ENCODE measurements at places on chromosomes 2 and 18.

- no peak for DNase-seq
Observed at GRCh38 chr2:238466243-238466756, 39.6 kb downstream of the ASB1 start.

GRCh38 chr2:69624131-69624530 lies 19.4 kb downstream of the AAK1 start:
- peak; percentile 56 for DNase-seq

GRCh38 chr2:190468814-190469569 lies 60.8 kb downstream of the MFSD6 start:
- DNase-seq = peak; percentile 98

DNA sequence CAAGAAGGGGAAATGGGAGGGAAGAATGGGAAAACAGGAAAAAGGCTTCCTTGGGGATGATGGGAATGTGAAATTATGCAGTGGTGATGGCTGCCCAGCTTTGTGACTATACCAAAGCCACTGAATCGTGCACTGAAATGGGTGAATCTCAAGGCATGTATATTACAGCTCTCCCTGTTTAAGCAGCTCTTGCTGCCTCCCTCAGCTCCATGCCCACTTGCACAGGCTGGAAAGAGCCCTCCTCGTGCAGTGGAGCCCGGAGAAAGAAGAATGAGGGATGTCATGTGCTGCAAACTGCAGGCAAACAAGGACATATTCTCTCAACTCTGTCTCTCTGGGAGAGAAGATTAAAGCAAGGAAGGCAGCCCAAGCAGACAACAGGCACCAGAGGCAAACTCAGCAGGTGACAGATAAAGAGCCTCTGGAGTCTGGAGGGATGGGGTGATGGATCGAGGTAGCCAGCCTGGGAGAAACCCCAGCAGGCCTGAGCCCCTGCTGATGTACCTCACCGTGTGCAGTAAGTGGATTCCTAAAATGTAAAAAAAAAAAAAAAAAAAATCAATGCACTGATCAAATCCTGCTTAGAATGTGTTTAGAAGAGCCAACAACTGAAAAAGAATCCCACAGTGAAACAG lies 62.4 kb upstream of the SLC66A3 start:
- no peak for DNase-seq

DNA sequence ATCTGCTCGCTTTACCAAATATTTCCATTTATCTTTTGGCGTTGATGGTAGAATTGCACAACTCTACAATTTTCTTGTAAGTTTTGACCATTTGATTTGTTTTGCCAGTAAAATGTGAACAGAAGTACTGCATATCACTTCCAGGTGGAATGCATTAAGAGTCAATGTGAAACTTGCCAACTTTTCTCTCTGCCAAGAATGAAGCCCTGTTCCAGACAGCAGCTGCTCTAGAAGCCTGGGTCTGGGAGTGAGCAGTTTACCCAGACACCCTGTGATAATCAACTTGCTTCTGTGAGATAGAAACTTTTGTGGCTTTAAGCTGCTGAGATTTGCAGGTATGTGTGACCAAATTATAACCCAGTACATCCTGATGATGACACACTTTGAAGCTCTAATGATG lies 115.9 kb upstream of the SYT4 start:
- peak; percentile 6 for DNase-seq

- DNase-seq = peak; percentile 51
Observed at GRCh38 chr2:181250691-181251090, 206.5 kb upstream of the ITGA4 start.

DNA sequence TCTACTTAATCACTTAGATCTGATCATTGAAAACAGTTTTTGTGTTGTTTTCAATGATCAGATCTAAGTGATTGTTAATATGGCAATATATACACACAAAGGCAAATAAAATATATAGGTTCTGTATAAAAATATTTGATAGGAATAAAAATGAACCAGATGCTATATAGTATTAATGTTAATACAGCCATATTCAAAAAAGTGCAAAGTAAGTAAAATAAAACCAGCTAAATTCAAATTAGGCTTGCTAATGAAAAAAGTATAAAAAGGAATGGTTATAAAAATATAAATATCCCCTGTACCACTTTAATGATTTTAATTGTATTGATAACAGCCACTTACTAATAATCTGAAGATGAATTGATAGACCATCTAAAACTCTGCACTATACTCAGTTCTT lies 38.4 kb downstream of the VPS54 start:
- no peak for DNase-seq

DNA sequence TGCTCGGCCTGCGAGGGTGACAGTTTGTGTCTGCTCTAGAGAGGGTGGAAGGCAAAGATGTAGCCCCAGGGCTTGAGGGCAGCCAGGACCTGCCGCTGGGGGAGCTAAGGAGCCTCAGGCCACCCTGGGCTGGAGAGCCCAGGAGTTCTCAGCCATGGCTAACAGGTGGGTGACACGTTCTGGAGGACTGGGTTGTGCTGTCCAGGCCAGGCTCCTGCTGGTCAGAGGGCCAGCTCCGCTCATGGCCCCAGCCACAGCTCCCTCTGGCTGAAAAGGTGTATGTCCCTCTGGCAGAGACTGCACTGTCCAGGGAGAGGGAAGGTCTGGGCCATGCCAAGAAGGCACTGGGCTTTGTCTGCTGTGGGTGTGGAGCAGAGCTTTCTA lies 19.2 kb downstream of the TMEM185B start:
- no peak for DNase-seq

DNA sequence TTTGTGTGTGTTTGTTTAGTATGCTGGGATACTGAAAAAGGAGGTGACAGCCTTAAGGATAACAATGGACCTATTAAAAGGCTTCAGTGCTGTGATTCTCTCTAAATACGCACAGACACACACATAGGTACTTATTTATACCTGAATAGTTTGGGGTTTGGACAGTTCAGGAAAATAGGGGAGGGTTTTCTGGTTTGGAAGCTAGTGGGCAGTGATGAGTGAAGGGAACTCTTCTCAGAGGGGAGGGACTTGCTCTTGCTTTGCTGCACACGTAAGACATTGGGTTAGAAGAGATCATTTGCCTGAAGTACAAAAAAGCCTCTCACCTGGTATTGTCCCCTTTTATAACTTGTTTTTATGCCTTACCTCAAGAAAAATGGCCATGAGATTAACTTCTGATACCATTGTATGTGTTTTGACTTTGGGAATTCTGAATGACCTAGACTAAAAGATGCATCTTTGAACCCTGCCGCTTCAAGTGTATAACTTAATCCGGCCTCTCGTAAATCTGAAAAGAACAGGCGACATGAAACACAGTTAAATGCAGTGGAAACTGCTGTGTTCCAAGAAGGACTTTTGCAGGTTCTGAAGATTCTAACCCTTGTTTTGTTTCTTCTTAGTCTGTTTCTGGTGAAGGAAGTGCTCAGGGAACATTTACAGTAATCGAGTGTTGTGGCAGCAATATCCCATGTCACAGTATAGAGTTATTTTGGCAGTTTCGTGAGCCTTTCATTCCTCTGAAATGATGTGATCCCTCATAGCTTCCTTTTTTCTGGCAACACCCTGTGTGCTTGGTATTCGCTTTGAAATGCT lies 2.5 kb downstream of the CRIM1 start:
- peak; percentile 85 for DNase-seq

GRCh38 chr2:217742841-217743240 lies 260.0 kb downstream of the TNS1 start:
- no peak for DNase-seq

GRCh38 chr2:213231966-213232365 lies 52.3 kb upstream of the SPAG16 start:
- DNase-seq = no peak

DNA sequence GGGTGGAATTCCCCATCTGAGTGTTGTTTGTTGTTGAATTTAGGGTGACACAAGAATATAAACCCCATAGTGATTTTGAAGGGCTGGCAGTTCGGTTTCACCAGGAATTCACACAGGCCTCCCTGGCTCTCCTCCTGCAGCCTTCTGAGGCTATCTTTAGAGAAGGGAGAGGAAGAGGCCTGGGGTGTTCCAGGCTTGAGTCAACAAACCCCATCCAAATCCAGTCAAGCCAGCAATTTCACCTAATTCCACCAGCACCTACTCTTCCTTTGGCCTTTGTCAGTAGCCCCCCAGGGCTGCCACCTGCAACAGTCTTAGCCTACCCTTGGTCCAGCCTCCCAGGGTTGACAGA lies 32.0 kb downstream of the MARCHF4 start:
- no peak for DNase-seq

DNA sequence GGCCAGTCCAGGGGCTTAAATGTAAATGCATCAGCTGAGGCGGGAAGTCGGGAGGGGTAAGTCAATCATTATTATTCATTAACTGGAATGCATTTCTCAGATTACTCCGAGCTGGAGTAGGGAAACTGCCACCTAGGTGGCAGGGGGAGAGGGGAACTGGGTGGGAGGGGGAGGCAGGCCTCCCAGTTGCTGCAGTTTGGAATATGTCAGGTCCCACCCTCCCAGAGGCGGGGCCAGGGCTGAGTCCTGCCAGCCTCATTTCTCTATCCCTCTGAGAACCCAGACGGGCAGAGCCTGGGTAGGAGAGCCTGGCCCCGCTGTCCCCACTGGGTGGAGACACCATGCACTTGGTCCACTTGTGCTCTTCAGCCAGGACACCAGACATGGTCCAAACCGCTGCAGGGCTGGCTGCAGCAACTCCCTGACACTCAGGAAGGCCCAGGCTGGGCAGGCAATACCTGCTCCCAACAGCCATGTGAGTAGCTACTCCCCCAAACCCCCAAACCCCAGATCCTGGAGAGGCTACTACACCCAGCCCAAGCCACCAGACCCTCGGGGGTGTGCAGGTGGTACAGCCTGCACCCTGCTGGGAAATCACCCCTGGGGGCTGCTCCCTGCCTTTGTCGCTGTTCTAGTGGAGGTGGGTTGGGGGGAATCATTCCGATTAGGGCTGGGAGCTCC lies at the start of gene GPBAR1:
TSS of gene GPBAR1 (plus strand) at position 274 of the 681 bp plus-strand sequence. CDS start 1,710 bp downstream, outside the sequence.
- DNase-seq = no peak

DNA sequence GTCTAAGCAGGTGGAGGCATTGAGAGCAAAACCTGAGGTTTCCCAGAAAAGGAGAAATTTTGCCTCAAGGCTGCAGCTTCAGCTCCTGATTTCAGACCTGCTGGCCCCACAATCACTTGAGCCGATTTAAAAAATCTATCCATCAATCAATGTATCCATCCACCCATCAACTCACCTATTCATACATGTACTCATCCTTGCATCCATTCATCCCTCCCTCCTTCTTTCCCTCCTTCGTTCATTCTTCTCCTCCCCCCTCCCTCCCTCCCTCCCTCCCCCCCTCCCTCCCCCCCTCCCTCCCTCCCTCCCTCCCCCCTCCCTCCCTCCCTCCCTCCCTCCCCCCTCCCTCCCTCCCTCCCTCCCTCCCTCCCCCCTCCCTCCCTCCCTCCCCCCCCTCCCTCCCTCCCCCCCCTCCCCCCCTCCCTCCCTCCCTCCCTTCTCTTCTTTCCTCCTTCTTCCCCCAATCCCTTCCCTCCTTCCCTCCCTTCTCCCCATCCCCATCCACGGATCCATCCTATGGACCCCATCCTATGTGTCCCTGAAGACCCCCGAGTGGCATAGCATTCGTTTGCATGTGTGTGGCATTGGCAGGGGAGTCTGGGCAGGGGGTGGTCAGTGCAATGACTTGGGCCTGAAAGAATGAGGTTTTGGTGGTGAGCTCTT lies 6.1 kb upstream of the PXDN start:
- DNase-seq = no peak

DNA sequence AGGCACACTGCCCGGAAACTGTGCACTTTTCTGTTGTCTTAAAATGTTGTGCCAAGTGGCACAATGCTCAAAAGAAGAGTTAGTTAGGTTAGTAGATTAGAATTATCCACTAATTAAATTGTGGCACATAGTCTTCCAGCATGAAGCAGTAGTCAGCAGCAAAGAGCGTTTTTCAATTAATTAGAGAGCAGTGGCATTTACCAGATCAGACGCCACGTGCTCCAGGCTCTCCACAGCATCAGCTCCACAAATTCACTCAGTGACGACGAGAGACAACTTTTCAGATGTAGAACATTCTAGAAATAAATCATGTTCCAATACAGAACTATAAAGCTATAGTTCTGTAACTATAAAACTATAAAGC lies 16.4 kb upstream of the RTTN start:
- no peak for DNase-seq

GRCh38 chr2:191209340-191209739 lies 35.9 kb upstream of the MYO1B start:
- no peak for DNase-seq

DNA sequence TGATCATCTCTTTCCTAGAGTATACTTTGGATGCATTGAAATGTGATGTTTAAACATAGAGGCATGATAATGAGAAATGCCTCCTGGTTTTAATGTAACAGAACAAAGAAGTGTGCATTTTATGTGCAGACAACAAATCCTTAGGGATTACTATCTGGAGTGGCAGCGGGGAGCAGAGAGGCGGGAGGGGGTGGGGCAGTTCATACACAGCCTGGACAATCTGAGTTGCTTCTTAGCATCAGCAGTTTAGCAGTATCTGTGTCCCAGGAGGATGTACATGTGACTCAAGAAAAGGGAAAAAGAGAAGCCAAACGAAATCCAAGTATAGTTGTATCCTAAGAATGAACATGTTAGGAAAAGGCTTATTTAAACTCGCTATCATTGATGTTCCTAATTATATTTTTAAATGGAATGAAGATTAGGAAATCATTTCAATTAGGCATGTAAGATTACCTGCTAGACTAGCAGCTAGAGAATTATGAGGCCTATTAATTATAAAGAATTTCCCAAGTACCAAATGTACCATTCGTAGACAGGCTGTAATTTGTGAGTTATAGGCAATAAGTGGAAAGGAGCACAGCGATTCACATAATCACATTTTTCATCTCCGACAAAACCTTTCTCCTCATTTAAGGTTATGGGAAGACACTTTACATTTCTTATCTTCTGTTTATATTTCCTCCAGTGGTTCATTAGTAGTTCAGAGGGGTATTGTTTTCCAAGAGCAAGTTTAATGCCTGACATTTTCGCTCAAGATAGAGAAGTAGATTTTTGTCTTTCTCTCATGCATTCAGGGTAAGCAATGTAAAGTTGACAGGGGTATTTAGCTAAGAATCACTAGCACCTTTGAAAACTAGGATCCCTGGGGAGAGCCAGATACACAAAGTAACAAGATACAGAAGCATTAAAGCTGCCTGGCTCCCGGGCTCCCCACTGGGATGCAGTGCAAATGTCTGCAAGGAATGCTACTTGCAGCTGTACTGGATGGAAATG lies 141.3 kb upstream of the NOSTRIN start:
- no peak for DNase-seq

- no peak for DNase-seq
Observed at GRCh38 chr2:118321432-118322105, 233.3 kb downstream of the INSIG2 start.

GRCh38 chr2:19902216-19902740 lies 495 bp upstream of the TTC32 start:
- peak; percentile 14 for DNase-seq

DNA sequence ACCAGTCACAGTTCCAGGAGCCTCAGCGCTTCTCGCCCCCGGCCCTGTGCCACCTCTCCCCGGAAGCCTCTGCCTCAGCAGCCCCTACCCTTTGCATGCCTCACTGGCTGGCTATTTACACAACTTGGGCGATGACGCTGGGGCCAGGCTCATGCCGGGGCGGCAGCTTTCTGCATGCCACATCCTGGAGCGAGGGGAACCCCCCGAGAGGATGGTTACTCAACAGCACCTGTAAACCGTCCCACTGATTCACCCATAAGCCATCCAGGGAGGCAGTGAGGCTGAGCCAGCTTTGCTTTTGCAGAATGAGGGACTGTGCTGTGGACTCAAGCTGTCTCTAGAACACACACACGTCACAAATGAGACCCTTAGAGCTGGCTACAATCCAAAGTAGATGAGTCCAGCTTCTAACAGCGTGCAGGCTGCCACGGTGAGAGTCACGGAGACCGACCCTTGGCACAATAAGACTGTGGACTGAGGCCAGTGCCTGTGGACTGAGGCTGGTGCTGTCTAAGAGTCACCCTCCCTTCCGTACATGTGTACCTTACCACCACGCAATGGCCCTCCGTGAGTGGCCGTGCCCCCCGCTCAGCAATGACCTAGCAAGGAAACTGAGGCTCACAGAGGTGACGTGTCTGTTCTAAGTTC lies 45.6 kb upstream of the ODC1 start:
- peak; percentile 37 for DNase-seq
